ENCODE measurements at places on chromosomes 3 and 15. TPM values are rescaled to one million over a fixed set of nuclear protein-coding genes. Genes with fewer than 3 reads are reported as not detected.
A peak's percentile ranks its signal among the peaks of the same experiment; 100 is the strongest.

DNA sequence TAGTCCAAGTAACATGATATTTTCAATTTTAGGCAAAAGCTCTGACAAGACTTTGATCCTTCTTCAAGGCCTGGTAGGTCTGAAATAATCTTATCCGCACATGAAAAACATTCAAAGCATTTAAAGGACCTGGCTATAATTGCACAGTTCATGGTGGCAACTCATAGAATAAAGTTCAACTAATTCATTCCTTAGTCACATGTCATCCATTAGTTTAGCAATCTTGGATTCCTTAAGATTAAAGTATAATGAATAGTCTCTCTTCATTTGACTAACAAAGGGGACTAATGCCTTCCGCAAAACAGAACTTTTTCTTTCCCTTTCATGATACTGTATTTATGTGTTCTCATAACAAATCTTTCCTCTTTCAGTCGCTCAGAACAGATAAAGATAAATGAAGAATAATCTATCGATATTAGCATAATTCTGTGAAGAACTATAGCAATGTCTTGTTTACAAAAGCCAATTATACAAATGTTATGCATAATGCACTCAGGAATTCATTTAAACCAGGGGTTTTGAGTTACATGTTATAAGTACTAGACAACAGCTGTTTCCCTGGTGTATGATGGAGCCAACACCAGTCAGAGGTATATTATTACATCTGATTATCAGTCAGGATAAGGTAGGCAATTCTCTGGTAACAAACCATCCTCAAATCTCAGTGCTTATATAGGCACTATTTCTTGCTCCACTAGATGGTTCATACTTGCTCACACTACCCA lies 172.5 kb downstream of the POTEB3 start:
- DNase-seq: no peak

DNA sequence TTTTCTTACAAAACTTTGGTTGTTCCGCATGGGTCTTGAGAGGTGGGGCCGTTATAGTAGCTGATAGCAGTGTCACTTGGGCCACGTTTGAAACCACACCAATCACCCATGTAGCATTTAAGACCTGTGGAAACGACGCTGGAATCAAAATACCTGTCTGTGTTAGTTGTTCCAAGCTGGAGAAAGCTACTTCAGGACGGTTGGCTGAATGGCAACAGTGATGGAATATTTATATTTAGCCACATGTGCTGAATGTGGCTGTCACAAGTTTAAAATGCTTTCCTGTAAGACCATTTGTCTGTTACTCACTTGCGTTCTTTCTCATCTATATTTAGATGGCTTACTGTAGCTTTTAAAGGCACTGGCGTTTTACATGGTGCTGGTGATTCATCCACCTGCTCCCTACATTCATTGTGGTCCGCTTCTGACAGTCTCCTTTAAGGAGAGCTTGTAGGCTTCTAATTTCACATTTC lies 1.4 kb downstream of the DNAJA4 start:
- DNase-seq: peak; percentile 53

DNA sequence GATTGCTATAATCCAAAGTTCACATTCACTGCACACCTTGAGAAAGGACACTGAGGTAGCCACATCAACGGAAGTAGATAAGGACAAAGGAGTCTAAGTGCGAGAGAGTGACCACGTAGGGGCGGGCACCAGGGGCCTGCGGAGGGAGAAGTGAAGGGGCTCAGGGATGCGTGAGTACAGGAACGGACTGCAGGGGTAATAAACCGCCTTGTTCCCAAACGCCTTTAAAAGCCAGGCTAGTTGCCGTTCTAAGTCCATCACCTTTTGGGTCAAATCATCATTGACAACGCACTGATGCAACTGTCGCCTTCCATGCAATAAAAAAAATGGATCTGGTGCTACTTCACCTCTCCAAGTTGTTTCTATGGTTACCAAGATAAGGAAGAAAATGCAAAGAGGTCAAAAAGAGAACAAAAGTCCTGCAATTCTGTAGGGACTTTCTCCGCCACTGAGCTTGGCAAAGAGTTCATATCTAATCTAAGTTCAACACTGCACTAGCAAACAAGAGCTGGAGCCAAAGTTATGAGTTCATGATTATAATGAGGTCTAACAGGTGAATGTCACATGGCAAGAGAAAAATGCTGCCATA lies 32.6 kb upstream of the ATP11B start:
- no peak for DNase-seq

DNA sequence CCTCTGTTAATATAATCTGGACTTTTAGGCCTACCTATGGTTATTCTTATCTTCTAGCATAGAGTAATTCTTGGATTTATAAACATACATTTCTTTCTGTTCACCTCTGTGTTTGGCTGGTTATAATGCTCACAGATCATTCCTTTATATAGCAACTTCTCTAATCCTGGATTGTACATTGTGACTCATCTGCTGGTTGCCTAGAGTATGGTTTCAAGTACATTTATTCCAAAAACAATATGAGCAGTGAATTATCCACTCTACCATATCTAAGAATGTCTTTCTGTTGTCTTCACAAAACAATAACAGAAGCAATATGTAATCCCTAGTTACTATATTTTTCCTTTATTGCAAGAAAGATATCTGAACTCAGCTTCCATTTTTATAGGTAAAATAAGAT lies 35.3 kb downstream of the FSIP1 start:
- DNase-seq: peak; percentile 26

DNA sequence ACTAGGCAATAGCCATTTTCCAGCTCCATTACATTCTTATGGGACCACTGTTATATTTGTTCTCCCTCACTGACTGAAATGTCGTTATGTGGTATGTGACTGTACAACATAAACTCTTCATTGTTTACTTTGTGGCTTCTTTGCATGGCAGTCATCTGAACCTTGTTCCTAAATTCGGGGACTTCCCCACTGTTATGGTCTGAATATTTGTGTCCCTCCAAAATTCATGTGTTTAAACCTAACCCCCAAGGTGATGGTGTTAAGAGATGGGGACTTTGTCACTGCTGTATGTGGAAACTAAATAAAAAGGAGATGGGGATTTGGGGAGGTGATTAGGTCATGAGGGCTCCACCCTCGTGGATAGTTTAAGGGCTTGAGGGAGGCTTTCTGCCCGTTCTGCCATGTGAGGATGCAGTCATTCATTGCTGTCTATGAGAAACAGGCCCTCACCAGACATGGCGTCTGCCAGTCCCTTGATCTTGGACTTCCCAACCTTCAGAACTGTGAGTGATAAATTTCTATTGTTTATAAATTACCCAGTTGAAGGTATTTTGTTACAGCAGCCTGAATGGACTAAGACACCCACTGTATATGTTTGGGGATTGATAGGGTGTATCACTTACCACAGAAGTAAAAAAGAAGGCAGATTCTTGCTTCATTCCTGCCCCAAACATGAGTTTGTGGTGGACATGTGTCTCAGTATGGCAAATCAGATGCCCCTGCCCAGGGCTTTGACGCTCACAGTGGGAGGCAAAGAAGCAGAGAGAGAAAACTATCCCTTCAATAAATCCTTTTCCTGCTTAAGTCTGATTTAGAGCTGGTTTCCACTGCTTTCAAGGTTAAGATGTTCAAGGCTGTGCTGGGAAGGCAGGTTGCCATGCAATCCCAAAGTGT lies 138.0 kb upstream of the UBE2E1 start:
- no peak for DNase-seq

- no peak for DNase-seq
Observed at GRCh38 chr3:69821133-69821532, 81.9 kb downstream of the MITF start.

DNA sequence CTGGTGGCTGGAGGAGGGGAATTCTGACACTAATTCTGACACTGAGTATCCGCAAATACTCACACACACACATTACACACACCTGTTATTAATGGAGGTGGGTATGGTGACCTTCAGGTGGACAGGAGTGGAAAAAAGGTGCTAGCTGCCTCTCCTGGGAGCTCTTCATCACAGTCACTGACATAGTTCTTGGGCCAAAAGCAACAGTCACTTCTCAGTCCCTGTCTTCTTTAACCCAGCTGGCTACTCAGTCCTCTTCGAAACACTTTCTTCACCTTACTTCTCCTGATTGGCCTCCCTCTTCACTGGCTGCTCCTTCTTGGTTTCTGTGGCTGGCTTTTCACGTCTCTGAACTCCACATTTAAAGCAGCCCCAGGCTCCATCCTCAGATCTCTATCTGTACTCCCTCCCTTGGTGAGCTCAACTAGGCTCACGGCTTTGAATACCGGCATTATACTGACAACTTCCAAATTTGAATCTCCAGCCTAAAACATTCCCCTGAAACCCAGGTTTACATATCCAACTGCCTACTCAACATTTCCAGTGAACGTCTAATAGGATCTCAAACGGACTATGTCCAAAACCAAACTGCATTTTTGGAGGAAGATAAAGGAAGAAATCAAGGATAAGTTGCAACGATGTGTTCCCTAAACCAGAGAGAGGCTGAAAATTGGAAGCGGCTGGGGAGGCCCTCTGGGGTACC lies 53.2 kb upstream of the HEG1 start:
- peak; percentile 38 for DNase-seq

GRCh38 chr3:172323894-172324610 lies 124.2 kb downstream of the GHSR start:
- DNase-seq: peak; percentile 72

GRCh38 chr3:197258168-197258755 lies 40.1 kb downstream of the DLG1 start:
- DNase-seq: no peak

ROBO1 gene
- total RNA-seq: 65.4 TPM

TTC21A gene
- total RNA-seq: 3.9 TPM

SCG5 gene
- total RNA-seq: 17.7 TPM

SSUH2 gene
- total RNA-seq: 0.32 TPM

C3orf85 gene
- total RNA-seq: not detected

XCR1 gene
- total RNA-seq: not detected

LSAMP gene
- total RNA-seq: 0.64 TPM

GOLGA6L1 gene
- total RNA-seq: not detected

C3orf62 gene
- total RNA-seq: 2.3 TPM
